ENCODE measurements at places on chromosomes 3 and 15. TPM values are rescaled to one million over a fixed set of nuclear protein-coding genes. Genes with fewer than 3 reads are reported as not detected.

Gene MUC4
- 1.3 TPM for total RNA-seq

Gene GOLGA6L7
- not detected for total RNA-seq

Gene RASGRP1
- total RNA-seq: 1.2 TPM

Gene CLSTN2
- 0.83 TPM for total RNA-seq

Gene COL6A6
- 0.07 TPM for total RNA-seq

Gene LIPH
- total RNA-seq: 0.16 TPM

Gene GOLGA6D
- total RNA-seq: 2.1 TPM

Gene RTP1
- total RNA-seq: 5.9 TPM

Gene FAM43A
- 3.3 TPM for total RNA-seq

Gene AADACL2
- total RNA-seq: not detected

Gene TTBK2
- 14.3 TPM for total RNA-seq

DNA sequence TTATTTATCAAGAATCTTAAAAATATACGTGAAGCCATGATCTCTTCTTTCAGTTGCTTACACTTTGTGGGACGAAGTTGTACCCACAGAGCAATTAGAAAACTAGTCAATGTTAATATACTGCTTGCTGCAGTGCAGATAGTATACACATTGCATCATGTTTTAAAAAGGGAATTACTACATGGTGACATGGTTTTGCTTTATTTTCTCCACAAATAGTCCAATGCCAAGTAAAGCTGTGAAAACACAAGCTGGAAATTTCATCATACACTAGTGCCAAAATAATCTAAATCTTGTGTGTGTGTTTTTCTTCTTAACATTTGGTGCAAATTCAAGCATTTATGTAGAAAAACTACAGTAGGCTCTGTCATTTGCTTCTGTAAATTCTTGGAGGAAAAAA is 233.0 kb downstream of the EPHA3 start:
- no peak for DNase-seq

DNA sequence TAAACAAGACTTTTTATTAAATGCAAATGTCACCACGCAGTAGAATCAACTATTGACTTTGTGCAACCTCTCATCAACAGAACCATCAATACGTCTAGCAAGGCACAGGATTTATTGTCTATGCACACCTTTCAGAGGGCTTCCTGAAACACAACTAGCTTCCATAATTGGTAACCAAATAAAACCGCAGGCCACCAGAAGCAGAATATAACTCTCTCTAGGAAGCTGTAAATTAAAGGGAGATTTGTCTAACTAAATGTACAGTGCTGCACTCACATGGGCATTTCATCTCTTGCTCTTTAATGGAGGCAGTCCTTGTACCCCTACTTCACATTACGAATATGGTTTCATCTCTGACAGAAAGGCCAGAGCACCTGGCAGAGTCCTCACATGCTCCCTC is 93.0 kb downstream of the FHIT start:
- DNase-seq: no peak

- DNase-seq: no peak
Measured at GRCh38 chr3:108017587-108017986, 73.2 kb downstream of the CD47 start.

DNA sequence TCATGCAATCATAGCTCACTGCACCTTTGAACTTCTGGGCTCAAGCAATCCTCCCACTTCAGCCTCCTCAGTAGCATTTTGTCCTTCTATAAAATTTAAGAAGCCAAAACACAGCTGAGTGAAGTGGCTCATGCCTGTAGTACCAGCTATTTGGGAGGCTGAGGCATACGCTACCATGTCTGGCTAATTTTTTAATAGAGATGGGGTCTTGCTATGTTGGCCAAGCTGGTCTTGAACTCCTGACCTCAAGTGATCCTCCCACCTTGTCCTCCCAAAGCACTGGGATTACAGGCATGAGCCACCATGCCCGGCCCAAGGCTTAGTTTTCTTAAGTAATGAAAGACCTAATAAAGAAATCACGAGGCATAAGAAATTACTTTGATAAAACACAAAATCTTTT is 14.7 kb upstream of the FNDC3B start:
- DNase-seq: no peak

GRCh38 chr3:20462226-20462625 is 276.2 kb upstream of the SGO1 start:
- peak; percentile 10 for DNase-seq

GRCh38 chr3:52088445-52089367 is 32.3 kb upstream of the DUSP7 start:
- no peak for DNase-seq

GRCh38 chr15:22253676-22254408 is 173.5 kb downstream of the OR4M2 start:
- DNase-seq: no peak

DNA sequence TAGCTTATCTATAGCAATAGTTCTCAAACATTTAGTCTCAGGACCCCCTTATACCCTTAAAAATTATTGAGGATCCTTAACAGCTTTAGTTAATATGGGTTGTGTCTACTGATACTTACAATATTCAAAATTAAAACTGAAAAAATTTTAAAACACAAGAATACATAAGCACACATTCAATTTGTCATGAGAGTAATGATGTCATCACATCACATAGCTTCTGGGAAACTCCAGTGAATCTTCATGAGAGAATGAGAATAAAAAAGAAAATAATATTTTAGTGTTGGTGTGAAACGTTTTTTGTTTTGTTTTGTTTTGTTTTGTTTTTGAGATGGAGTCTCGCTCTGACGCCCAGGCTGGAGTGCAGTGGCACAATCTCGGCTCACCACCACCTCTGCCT is 25.2 kb upstream of the ACP3 start:
- no peak for DNase-seq

- no peak for DNase-seq
Measured at GRCh38 chr3:17551333-17551732, 191.1 kb downstream of the TBC1D5 start.

DNA sequence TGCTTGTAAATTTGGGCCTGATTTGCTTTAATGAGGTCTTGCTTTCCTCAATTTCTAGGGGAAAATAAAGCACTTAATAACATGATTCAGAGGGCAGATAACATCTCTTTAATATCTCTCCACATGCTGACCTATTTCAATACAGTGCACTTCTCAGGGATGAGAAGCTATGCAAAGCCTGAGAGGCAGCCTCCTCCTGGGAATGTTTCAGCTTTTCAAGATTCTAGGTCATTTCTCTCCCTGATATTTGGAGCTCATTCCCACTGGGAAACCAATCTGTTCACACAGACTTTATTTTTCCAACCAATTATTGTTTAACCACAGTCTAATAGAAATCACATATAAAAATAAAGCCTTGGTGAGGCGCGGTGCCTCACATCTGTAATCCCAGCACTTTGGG is 67.0 kb upstream of the LSAMP start:
- DNase-seq: no peak

DNA sequence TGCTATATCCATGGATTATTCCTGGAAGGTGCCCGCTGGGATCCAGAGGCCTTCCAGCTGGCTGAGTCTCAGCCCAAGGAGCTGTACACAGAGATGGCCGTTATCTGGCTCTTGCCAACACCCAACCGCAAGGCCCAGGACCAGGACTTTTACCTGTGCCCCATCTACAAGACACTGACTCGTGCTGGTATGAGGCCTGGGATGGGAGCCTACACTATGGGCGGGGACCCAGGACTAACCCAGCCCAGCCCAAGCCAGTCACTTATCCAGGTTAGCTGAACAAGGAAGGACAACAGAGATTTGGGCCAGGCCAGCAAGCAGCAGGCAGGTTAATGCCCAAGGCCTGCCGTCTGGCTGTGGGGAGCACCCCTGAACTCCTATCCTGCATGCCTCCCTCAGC is 45.3 kb downstream of the SEMA3G start:
- no peak for DNase-seq

- DNase-seq: no peak
Measured at GRCh38 chr3:64160000-64160695, 65.1 kb downstream of the PRICKLE2 start.

- DNase-seq: no peak
Measured at GRCh38 chr3:52181543-52181942, 16.4 kb upstream of the ALAS1 start.

GRCh38 chr3:119219069-119219468 is 21.6 kb downstream of the B4GALT4 start:
- no peak for DNase-seq

- no peak for DNase-seq
Measured at GRCh38 chr3:18870074-18870640, 278.2 kb upstream of the KCNH8 start.

- DNase-seq: no peak
Measured at GRCh38 chr3:116569611-116570010, 124.3 kb upstream of the LSAMP start.

GRCh38 chr3:178845420-178846118 is 226.0 kb downstream of the ZMAT3 start:
- no peak for DNase-seq

DNA sequence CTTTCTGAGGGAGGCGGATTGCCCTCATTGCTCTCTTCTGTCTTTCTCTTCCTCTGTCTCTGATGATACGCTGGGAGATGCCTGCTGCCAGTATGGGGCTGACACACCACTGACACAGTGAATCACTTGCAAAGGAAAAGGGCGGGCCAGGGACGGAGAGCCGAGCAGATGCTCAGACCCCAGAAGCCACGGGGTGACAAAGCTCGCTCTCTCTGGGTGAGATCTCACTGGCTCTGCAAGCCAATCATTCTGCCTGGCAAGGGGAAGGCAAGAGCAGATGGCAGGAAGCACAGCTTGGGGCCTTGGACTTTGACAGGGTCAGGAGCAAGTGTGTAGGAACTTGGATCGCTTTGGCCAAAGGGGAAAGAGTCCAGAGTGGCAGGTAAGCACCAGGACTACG is 198.7 kb downstream of the NTRK3 start:
- no peak for DNase-seq

- DNase-seq: no peak
Measured at GRCh38 chr3:40116478-40117177, 192.9 kb upstream of the EIF1B start.

GRCh38 chr3:75332794-75333193 is 331.3 kb upstream of the FRG2C start:
- no peak for DNase-seq

DNA sequence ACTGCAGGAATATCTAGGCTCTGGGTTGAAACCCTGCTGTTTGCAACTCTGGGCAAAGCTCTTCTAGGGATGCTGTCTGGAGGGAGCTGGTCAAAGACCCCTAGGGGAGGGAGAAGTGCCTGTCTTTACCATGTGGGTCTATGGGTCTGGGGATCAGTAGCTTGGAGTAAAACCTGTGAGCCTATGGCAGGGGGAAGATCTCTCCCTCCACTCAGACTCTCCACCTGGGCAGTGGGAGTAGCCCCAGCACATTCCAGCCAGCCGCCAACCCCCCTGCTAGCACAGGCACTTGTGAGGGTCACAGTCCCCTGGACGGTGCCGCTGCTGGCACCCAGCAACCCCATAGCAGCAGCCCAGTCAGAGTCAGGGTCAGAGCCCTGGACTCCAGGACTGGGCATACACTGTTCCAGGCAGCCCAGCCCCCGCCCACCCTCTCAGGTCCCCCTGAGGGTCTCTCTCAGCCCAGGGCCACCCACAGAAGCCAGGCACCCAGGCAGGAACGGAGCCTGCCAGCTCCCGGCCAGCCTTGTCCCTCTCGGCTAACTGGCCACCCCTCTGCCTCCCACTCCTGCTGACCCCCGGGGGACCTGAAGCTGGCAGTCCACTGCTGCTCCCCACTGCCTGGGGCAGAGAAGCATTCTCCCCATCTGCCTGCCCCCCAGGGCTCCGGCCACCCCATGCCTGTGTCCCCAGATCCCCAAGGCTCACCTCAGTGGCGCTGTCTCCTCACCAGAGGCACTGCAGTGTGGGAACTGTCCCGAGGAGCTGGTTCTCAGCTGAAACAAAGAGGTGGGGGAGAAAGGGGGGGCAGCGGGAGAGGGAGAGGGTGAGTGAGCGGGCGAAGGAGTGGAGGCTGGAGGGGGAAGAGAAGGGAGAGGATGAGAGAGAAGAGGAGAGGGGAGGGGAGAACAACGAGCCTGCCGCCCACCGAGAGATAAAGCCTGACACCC is 10.8 kb downstream of the GLYCTK start:
- DNase-seq: peak; percentile 59

- no peak for DNase-seq
Measured at GRCh38 chr3:14434126-14434497, 31.7 kb downstream of the SLC6A6 start.

DNA sequence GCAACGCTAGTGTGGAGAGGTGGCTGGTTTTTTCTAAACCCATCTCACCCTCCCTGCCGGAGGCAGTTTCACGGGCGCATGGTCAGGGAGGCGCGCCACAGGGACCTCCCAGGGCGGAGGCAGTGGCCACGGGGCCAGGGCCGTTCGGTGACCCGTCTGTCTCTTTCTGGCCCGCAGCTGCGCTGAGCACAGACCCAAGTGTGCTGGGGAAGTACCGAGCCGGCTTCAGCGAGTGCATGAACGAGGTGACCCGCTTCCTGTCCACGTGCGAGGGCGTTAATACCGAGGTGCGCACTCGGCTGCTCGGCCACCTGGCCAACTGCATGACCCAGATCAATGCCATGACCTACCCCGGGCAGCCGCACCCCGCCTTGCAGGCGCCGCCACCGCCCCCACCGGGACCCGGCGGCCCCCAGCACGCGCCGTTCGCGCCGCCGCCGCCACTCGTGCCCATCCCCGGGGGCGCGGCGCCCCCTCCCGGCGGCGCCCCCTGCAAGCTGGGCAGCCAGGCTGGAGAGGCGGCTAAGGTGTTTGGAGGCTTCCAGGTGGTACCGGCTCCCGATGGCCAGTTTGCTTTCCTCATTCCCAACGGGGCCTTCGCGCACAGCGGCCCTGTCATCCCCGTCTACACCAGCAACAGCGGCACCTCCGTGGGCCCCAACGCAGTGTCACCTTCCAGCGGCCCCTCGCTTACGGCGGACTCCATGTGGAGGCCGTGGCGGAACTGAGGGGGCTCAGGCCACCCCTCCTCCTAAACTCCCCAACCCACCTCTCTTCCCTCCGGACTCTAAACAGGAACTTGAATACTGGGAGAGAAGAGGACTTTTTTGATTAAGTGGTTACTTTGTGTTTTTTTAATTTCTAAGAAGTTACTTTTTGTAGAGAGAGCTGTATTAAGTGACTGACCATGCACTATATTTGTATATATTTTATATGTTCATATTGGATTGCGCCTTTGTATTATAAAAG is 1.8 kb downstream of the HES1 start:
- peak; percentile 66 for DNase-seq

GRCh38 chr3:115720983-115721382 is 97.7 kb downstream of the GAP43 start:
- DNase-seq: no peak

DNA sequence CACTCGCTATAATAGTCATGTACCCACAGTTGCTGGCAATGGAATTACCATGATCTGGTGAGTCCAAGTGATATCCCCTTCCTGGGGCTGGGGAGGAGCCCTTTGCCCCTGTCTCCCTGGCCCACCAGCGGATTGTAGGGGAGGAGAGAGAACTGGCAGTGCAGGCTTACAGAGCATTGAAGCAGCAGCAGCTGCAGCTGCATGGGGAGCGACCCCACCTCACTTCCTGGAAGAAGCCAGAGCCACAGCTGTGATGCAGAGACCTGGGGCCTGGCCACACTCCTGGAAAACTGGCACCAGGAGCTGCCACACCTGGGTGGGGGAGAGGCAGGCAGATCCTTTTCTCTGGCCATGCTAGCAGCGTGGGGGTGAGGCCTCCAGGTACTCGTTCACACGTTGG is 300.1 kb upstream of the PROK2 start:
- no peak for DNase-seq
